RKO (cell line): ENCODE measurements at places on chromosomes 3 and 15.
A peak's percentile ranks its signal among the peaks of the same experiment; 100 is the strongest.

GRCh38 chr3:23111797-23112196 is 91.3 kb upstream of the UBE2E2 start:
- no peak for DNase-seq

DNA sequence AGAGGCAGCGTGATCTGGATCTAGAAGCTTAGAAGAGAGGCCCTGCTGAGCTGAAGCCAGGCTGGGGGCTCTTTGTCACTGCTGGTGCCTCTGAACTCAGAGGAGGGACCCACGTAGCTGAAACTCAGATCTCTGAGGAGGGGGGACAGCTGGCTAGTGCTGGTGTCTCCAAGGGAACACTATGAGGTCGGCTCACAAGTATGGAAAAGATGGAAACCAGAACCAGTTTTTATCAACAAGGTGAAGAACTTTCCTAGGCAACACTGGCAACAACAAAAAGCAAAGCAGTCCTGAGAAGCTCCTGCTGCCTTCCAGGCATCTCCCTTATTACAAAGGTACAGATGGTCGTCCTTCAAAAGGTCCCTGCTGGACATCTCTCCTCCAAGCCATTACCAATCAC is 27.0 kb upstream of the FSTL1 start:
- DNase-seq: no peak

DNA sequence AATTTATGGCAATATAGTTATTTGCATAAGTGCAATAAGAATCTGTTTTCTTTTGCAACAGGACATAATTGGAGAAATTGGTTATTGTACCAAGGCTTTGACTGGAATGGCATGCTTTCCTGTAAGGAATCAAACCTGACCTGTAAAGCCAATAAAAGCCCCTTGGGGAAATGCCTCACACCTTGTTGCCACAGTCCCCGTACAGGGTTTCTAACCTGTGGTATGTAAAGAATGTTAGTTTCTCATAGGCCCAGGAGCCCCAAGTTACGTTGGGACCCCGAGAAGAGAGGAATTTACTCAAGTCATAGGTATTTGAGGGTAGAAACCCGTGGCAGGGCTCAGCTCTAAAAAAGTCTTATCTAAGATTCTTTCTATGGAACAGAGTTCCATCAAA is 441.4 kb downstream of the IGSF11 start:
- no peak for DNase-seq

GRCh38 chr3:130946882-130947281 is 53.0 kb downstream of the ATP2C1 start:
- DNase-seq: no peak

GRCh38 chr3:171753025-171753472 is 57.2 kb downstream of the PLD1 start:
- DNase-seq: no peak

DNA sequence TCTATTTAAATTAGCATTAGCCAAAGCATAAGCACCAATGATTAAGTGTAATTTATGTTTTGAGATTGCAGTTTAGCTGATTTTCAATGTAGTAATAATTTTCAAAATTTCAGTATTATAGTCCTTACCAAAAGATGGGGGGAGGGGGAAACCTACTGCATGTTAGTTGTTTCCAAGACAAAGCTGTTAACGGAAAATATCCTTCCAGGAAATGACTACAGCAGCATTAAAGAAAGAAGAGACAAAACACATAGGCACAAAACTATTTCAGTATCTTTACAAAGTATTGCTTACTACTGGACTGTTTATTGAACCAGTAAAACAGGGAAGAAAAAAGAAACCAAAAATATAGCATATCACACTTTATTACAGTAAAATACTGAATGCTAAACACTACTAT is 10.5 kb downstream of the BNIP2 start:
- no peak for DNase-seq

GRCh38 chr15:62803856-62804400 is 238.6 kb upstream of the TPM1 start:
- no peak for DNase-seq

GRCh38 chr15:39574427-39574826 is 6.5 kb upstream of the THBS1 start:
- no peak for DNase-seq

DNA sequence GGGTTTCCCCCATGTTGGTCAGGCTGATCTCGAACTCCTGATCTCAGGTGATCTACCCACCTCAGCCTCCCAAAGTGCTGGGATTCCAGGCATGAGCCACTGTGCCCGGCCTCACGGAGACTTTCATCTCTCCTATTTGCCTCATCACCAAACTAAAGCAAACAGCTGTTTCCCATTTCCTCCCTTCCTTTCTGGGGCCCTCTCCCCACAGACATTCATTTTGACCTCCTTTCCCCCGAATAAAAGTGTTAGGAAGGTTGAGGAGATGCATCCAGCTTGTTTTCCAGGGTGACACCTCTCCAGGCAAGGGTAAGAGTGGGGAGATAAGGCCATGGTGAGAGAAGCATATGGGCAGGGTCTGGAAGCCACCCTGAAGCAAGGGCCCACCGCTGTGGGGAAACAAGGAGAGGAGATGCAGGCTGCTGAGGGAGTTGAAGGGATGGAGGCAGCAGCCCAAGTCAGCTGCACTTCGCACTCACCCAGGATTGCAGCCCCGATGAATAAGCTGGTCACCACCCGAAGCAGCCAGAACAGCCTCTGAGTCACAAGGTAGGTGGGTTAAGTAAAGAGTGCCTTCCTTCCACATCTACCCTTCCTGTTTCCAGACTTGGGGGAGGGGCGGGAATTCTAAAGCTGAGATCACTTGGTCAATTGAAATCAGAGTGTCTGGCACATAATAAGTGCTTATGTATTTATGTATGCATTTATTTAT is 7.7 kb downstream of the DUOXA2 start:
- peak; percentile 53 for DNase-seq

DNA sequence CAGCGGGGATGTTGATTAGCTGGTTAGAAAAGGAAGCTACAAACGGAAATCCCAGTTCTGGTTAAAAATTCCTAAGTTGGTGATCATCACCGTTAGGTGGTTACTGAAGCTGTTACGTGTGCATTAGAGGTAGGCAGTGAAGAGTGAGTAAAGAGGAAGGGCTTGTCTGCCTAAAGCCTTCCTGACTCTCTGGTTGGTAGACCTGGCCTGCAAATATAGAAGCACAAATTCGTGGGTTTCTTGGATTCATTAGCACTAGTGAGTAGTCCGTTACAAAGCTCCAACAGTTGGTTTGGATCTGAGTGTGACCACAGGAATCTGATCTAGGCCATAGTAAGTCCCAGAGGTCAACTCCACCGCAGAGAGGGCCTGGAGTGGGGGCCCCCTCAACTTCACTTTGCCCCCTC is 174.0 kb upstream of the TP63 start:
- DNase-seq: no peak

DNA sequence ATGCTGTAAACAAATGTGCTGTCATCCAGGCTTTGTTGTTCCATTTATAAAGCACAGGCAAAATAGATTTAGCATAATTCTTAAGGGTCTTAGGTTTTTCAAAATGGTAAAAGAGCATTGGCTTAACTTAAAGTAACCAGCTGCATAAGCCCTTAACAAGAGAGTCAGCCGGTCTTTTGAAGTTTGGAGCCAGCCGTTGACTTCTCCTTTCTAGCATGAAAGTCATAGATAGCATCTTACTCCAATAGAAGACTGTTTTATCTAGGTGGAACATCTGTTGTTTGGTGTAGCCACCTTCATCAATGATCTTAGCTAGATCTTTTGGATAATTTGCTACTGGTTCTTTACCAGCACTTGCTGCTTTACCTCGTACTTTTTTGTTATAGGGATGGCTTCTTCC is 297.5 kb upstream of the DCBLD2 start:
- DNase-seq: no peak

GRCh38 chr15:69232144-69232543 is 66.6 kb upstream of the PAQR5 start:
- peak; percentile 24 for DNase-seq

GRCh38 chr3:29137601-29138000 is 143.3 kb upstream of the RBMS3 start:
- DNase-seq: no peak

- no peak for DNase-seq
Measured at GRCh38 chr15:70008697-70009290, 88.9 kb downstream of the TLE3 start.
